ENCODE measurements at places on chromosomes 13 and 19. TPM values are rescaled to one million over a fixed set of nuclear protein-coding genes. Genes with fewer than 3 reads are reported as not detected.

Gene ATP11A
- total RNA-seq: 75.7 TPM

Gene SULT2B1
- total RNA-seq: not detected

Gene IFNL3
- not detected for total RNA-seq

Gene ZNF416
- 4.4 TPM for total RNA-seq

All from CD4-positive, CD25-positive, alpha-beta regulatory T cell (primary cell).